ENCODE measurements at places on chromosomes 5 and 9. TPM values are rescaled to one million over a fixed set of nuclear protein-coding genes. Genes with fewer than 3 reads are reported as not detected.

Gene SPINK4
- not detected for total RNA-seq

Gene GIN1
- 13.5 TPM for total RNA-seq

Gene CLIC3
- not detected for total RNA-seq

Gene DOCK2
- total RNA-seq = 6.3 TPM

Gene MPDZ
- 70.4 TPM for total RNA-seq

Gene NIM1K
- total RNA-seq = 8.5 TPM

Gene LMNB1
- 72.3 TPM for total RNA-seq

Gene PLAC8L1
- not detected for total RNA-seq

Gene DAP
- 20.0 TPM for total RNA-seq

Gene PCDHGC5
- total RNA-seq = 20.0 TPM

Gene NOL8
- total RNA-seq = 29.7 TPM

Gene CCL27
- not detected for total RNA-seq

Gene IL13
- not detected for total RNA-seq

Gene SHISAL2B
- not detected for total RNA-seq

Gene PFN3
- 1.6 TPM for total RNA-seq

Gene BAAT
- 0.31 TPM for total RNA-seq

Gene ANGPTL2
- total RNA-seq = 1.9 TPM

Gene SLC25A2
- 0.63 TPM for total RNA-seq

Gene WHRN
- total RNA-seq = 1.9 TPM

Gene TAF11L13
- not detected for total RNA-seq

Gene DDX41
- total RNA-seq = 92.6 TPM

Gene LCN10
- total RNA-seq = not detected

Gene PCDHA1
- 9.1 TPM for total RNA-seq

Gene MSMP
- not detected for total RNA-seq

Gene KCNIP1
- total RNA-seq = 10.3 TPM

Gene TLR4
- total RNA-seq = 4.1 TPM

Gene PCDHGC3
- total RNA-seq = 62.3 TPM

Gene SLCO6A1
- total RNA-seq = 0.31 TPM

Gene GPR151
- total RNA-seq = under 0.01 TPM

Gene PLEKHG4B
- 9.1 TPM for total RNA-seq

Gene PRRX2
- not detected for total RNA-seq

Gene RALGDS
- 196 TPM for total RNA-seq

Gene ALDH1A1
- total RNA-seq = 0.31 TPM

Gene BSPRY
- total RNA-seq = not detected

Gene ORM2
- total RNA-seq = not detected

Gene VLDLR
- 56.7 TPM for total RNA-seq

Gene HRH2
- total RNA-seq = 8.8 TPM

Gene ENTREP1
- 4.1 TPM for total RNA-seq

Gene SEMA4D
- 38.2 TPM for total RNA-seq

Gene ARL14EPL
- not detected for total RNA-seq

Gene SMARCA2
- total RNA-seq = 312 TPM

Gene LPCAT1
- total RNA-seq = 98.3 TPM

Gene NR5A1
- total RNA-seq = not detected

Gene SYK
- 1.6 TPM for total RNA-seq

Gene CBY3
- not detected for total RNA-seq

Gene WNK2
- total RNA-seq = 86.1 TPM

Gene CHSY3
- 26.6 TPM for total RNA-seq

Gene SLC34A1
- not detected for total RNA-seq

Gene PRLR
- total RNA-seq = 3.8 TPM

Gene PCDHGB5
- total RNA-seq = 41.6 TPM

Gene UGT3A1
- total RNA-seq = not detected

Gene TAF11L6
- total RNA-seq = not detected

Gene PTGR1
- total RNA-seq = 7.5 TPM

Measured in parietal lobe (tissue), 2 donors.